ENCODE measurements at places on chromosomes 11 and 22.

- no peak for DNase-seq
These were observed 46.4 kb upstream of the ALX4 start for GRCh38 chr11:44356351-44356750.

DNA sequence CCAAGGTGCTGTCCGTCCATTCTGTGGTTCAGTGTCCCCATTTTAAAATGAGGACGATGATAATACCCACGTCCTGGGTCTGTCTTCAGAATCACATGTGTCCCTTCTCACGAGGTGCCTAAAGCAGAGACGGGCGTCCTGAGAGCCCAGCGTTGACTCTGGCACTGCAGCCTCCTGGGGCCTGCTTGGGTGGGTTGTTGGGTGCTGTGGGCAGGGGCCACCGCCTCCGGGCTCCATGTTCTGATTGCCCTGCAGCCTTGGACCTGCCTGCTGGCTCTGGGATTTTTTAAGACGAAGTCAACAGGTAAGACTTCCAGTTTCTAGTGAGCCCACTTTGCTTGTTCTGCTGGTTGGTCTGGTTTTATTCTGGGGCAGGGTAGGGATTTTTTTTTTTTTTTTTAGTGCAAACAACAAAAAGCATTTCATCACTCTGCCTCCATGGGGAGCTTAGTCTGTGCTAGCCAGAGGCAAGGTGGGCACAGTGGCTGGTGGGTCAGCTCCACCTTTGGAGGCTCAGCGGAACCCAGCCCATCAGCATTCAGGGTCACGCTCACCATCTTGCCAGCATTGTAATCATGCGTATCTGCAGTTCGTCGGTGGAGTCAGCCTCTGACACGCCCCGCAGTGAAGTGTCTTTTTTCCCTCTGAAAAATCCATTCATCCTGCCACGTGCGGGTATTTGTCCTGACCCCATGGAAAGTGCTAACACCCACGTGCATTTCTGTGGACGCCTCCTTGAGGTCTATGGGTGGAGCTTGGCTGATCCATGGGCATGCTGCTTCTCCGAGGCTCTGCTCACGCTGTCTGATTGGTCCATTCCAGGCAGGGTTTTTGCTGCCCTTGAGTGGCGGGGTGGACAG, 28.3 kb downstream of the NADSYN1 start:
- no peak for DNase-seq

- DNase-seq: no peak
These were observed 66.6 kb downstream of the CACNG2 start for GRCh38 chr22:36636916-36637315.

GRCh38 chr22:35739076-35739930, 21.6 kb downstream of the APOL5 start:
- DNase-seq: no peak

- no peak for DNase-seq
These were observed 473.7 kb downstream of the JRKL start for GRCh38 chr11:96863520-96863919.

Measured in stimulated activated CD8-positive, alpha-beta memory T cell treated with anti-CD3 and anti-CD28 coated beads, Interleukin-4, amount 100 ng/mL, for 4 hours (primary cell).